ENCODE measurements at places on chromosomes 2 and 18.

DNA sequence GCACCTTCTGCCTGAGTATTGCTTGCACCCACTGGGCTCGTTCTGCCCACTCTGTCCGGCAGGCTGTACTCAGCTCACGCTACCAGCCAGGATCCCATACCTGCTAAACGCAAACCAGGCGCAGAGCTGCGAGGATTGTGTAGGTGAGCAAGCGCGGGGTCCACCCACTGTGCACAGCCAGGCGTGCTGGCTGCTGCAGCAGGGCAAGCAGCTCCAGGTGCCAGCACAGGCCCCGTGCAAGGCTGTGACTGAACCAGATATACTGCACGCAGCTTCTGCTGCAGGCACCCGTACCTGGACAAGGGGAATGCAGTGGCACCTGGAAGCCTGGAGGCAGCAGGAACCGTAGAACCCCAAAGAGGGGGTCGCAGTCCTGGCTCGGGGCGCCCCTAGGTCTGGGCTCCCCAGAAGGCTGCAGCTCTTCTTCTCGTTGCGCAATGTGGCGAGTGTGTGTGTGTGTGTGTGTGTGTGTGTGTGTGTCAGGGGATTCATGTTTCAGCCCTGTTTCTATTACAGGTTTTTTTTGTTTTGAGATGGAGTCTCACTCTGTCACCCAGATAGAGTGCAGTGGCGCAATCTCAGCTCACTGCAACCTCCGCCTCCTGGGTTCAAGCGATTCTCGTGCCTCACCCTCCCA lies 46.1 kb upstream of the RAB1A start:
- DNase-seq, result no peak

- no peak for DNase-seq
Measured at GRCh38 chr2:222295368-222296062, 3.3 kb downstream of the PAX3 start.

DNA sequence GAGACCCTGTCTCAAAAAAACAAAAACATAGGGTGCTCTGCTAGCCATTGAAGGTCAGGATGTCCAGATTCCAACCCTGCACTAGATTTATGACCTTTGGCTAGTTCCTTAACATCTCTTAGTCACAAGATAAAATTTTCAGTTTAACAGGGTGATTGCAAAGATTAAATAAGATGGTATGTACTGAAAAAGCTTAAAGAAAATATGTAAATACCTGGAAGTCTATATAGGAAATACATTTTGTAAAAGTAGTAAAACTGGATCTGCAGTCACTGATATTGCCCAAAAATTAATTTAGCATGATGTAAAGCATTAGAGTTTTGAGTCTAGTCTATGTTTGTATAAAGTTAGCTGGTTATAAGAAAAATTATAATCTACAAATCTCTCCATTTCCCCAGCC lies 5.4 kb upstream of the COX7A2L start:
- DNase-seq, result no peak

GRCh38 chr2:195021711-195022507 lies 635.1 kb upstream of the SLC39A10 start:
- no peak for DNase-seq

DNA sequence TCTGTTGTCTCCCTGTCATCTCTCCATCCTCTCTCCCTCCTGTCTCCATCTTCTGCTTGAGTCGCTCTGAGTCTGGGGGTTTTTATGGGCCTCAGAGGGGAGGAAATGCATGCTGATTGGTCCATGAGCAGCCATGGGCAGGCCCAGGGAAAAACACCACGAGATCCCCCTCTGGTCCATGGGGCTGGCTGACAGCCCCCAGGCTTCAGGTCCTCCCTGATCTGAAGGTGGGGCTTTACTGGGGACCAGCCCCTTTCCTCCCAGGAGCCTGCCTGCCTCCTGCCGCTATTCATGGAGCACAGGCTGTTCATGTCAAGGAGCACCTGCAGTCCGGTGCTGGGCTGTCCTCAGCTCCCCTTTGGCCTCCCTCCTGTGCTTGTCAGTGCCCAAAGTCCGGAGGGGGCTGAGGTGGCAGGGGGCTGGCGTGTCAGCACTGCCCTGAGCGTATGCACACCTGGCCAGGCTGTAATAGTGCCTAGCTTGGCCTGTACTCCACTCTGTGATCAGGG lies 59.6 kb upstream of the DLX2 start:
- DNase-seq, result no peak

GRCh38 chr18:3075491-3075890 lies 62.5 kb upstream of the LPIN2 start:
- no peak for DNase-seq

GRCh38 chr2:109129356-109129920 lies 433 bp downstream of the SH3RF3 start:
- DNase-seq, result no peak

GRCh38 chr2:234796045-234796591 lies 155.7 kb upstream of the SH3BP4 start:
- DNase-seq, result no peak

DNA sequence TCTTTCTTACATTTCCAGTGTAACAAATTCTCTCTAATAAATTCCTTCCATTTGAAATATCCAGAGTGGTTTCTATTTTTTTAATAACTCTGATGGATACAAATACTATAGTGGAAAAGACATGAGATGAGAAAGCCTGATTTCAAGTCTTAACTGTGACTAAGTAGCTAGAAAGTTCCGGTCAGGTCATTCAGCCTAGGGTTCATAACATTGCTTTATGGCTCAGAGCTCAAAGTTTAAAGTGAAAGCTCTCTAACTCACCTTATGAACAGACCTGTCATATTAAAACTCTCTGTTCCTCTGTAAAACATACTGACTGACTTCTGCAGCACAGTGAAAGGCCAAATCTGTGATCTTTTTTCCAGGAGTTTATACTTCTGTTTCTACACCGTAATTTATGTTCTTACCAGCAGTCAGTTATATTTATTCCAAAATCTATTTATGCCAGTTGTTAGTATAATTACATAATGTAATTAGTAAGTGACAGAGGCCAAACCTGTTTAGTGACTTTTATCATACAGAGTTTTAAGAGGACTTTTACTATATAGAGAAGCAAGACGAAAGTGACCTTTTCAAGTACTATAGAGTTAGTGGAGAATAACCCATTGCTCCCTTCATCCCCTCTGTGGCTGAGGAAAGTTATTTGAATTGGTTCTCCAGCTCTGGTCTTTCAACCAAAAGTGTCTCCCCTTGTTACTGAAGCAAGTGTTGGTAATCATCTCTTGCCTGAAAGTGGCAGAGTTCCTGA lies 118.8 kb upstream of the PDE1A start:
- DNase-seq, result no peak

DNA sequence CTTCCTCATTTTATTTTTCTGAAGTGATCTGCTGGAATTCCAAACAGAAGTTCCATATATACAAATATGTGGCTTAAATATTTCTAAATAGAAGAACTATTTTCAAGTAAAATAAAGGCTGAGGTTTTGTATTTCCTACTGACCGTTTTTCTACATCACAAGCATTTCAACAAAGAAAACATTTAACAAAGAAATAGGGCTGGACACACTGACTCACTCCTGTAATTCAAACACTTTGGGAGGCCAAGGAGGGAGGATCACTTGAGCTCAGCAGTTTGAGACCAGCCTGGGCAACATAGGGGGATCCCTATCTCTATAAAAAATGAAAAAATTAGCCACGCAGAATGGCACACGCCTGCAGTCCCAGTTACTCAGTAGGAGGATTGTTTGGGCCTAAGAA lies 44.6 kb downstream of the TANK start:
- no peak for DNase-seq

GRCh38 chr2:125553768-125554167 lies 1102.2 kb upstream of the GYPC start:
- no peak for DNase-seq

GRCh38 chr18:13366541-13366940 lies 148.0 kb downstream of the LDLRAD4 start:
- no peak for DNase-seq

- DNase-seq, result no peak
Measured at GRCh38 chr2:127024769-127025358, 82.1 kb downstream of the BIN1 start.

GRCh38 chr2:237786936-237787335 lies 11.6 kb upstream of the RBM44 start:
- no peak for DNase-seq

DNA sequence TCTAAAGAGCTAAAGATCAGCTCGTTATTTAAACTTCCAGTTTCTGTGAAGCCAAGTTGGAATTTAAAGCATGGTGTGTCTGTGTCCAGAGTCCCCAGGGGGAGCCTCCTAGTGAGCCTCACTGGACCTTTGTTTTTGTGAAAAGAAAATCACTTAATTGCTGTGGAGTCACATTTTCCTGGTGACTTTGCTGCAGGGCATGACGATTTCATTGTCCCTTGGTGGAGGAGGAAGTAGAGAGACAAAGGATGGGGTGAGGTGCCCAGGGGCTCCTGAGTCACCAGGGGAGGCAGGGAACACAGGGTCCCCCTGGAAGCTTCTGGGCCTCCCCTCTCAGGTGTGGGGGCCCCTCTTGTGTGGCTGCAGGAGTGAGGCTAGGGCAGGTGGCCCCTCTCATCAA lies 19.7 kb downstream of the ATP6V1C2 start:
- no peak for DNase-seq

DNA sequence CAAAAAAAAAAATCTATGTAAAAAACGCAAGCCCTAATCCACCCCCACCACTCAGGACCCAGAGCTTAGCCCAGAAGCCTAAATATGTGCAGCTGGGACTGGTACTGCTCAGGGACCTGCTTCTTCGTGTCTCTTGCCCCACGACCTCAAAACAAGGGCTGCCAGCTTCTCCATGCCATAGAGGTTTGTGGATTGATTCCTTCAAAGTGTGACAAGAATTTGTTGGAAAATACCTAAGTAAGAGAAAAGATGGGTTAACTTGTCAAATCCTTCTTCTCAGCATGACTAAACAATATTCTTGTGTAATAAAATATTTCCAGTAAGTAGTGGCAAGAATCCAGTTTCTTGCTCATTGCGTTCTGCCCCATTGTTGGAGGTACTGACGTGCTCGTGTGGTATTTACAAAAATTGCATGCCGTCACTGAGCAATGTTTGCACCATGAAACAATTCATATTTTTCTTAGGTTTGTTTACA lies 825 bp upstream of the SCYGR1 start:
- DNase-seq, result peak; percentile 80

DNA sequence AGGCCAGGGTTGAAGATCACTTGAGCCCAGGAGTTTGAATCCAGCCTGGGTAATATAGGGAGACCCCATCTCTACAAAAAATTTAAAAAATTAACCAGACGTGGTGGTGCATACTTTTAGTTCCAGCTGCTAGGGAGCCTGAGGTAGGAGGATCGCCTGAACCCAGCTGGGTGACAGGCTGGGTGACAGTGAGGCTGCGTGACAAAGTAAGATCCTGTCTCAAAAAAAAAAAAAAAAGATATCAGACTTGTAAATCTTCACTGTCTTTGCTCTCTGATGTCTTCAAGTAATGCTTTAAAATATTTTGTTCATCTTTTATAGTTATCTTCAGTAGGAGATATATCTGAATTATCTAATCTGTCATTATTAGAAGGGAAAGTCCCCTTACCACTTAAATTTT lies 10.5 kb downstream of the CAMKMT start:
- DNase-seq, result no peak

DNA sequence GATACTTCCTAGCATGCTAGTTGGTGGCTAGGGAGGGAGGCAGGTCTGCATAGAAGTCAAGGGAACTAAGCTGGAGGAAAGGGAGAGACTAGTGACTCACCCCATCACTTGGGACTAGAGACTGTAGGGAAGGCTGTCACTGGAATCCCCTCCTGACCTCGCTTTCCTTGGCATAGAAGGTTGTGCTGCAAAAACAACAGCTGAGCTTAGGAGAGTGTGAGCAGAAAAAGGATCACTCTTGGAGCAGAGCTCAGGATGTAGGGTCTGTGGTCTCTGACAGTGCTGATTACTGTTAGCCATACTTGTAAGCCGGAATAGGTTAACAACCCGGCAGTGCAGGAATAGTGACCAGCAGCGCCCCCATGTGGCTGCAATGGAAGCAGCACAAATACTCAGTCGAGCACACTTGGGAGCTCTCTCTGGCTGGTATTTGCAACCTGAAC lies 66.9 kb upstream of the SMAD2 start:
- DNase-seq, result no peak

DNA sequence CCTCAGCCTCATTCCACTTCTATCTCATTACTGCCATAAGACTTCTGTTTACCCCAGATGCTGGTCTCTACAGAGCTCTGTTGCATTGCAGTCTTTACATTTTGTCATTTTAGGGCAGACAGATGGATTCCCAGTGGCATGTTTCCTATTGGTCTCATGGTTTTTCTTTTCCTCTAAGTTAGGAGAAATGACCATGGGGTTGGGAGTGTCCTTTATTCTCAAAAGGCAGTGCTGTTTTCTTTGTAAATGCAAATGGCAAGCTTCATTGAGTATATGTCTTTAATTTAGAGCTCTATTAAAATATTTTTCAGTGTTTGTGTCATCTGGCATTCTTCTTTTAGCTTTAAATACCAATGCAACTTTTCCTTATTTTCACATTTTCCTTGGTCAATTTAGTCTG lies 57.0 kb downstream of the MSTN start:
- DNase-seq, result no peak

GRCh38 chr18:22230471-22230945 lies 61.1 kb downstream of the GATA6 start:
- no peak for DNase-seq

DNA sequence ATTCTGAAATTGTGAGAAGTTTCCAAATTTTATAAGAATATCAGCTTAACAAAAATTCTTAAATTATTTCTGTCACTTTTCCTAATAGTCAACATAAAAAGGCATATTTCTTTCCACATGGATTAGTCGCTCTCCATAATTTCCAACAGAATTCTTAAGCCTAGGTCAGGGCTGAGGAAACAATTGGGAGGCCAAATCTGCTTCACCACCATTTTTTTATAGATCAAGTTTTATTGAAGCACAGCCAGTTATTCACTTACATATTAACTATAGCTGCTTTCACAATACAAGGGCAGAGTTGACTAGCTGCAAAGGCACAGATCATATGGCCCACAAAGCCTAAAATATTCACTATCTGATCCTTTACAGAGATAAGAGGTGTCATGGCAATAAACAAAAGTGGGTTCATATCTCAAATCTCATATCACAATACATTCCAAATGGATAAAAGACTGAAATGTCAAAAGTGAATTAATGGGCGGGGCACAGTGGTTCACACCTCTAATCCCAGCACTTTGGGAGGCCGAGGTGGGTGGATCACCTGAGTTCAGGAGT lies 18.7 kb downstream of the MEMO1 start:
- DNase-seq, result no peak

- DNase-seq, result no peak
Measured at GRCh38 chr2:121071034-121071504, 213.9 kb downstream of the TFCP2L1 start.

GRCh38 chr2:240433973-240434727 lies 1.3 kb upstream of the GPC1 start:
- DNase-seq, result peak; percentile 76

DNA sequence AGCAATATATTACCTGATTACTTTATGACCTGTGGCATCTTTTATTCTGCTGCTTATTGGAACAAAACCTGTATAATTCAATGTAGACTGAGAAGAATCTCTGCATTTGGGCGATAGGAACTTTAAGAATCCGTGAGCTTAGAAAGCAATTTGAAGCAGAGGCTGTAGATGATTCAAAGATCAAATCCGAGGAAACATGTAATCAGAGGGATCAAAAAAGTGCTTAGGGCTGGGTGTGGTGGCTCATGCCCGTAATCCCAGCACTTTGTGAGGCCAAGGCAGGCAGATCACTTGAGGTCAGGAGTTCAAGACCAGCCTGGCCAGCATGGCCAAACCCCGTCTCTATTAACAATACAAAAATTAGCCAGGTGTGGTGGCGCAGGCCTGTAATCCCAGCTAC lies 198.4 kb downstream of the MTX2 start:
- DNase-seq, result no peak

- DNase-seq, result no peak
Measured at GRCh38 chr18:21911551-21911950, 171.0 kb downstream of the MIB1 start.
